Kasumi-1 (cell line): ENCODE measurements at places on chromosomes 12 and 14.
A peak's percentile ranks its signal among the peaks of the same experiment; 100 is the strongest.

- DNase-seq = no peak
Measured at GRCh38 chr12:50398931-50399330, 1.8 kb upstream of the LARP4 start.

GRCh38 chr12:108940138-108940537 is 60.2 kb downstream of the DAO start:
- DNase-seq = no peak

- DNase-seq = peak; percentile 0
Measured at GRCh38 chr12:119328111-119328510, 6.4 kb upstream of the CCDC60 start.

- DNase-seq = no peak
Measured at GRCh38 chr12:25496098-25496587, 56.9 kb downstream of the LMNTD1 start.

DNA sequence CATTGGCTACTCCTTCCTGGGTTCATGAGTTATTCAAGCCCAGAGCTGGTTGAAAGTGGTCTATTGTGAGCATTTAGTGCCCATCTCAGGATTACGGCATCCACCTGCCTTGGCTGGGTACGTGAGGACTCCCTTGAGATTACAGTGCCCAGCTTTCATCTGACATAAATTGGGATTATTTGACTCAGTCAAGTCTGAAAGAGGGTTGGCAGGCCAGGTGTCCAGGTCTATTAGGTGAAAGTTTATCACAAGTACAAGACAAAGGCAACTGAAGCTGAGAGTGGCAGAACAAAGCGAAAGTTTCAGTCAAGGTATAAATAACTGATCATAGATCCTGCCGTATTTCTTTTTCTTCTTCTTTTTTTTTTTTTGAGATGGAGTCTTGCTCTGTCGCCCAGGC is 84.6 kb upstream of the ATF7IP start:
- no peak for DNase-seq

- DNase-seq = no peak
Measured at GRCh38 chr12:106049105-106049504, 89.6 kb downstream of the NUAK1 start.
